GM12865 (cell line): ENCODE measurements at places on chromosomes 3 and 15.

DNA sequence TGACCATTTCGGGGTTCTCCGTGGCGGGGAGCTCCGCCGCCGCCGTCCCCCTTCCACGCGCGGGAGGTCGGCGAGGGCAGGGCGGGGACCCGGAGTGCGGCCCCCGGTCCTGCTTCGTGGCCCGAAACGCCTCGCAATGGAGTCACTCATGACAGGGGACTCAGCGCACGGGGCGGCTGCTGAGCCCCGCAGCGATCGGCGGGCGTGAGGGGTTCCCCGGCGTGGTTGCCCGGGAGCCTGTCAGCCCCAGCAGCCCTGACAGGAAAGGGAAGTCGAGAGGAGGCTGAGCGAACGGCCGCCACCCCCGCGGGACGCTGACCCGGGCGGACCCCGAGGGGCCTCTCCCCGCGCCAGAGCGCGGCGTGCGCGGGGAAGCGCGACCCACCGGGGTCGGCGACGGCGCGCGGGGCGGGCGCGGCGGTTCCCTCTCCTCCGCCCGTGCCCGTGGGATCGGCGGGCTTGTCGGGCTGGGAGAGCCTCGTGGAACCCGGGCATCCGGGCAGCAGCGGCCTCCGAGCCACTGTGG, 564 bp upstream of the PIGZ start:
- peak; percentile 79 for DNase-seq

GRCh38 chr15:55742927-55743728, at the start of gene PRTG:
TSS of gene PRTG (minus strand) at chr15:55743152. CDS start at chr15:55742931, 221 bp downstream.
- DNase-seq = peak; percentile 20

GRCh38 chr15:40901053-40901443, 6.8 kb downstream of the VPS18 start:
- DNase-seq = no peak

GRCh38 chr3:94716326-94717018, 653.6 kb downstream of the NSUN3 start:
- no peak for DNase-seq

DNA sequence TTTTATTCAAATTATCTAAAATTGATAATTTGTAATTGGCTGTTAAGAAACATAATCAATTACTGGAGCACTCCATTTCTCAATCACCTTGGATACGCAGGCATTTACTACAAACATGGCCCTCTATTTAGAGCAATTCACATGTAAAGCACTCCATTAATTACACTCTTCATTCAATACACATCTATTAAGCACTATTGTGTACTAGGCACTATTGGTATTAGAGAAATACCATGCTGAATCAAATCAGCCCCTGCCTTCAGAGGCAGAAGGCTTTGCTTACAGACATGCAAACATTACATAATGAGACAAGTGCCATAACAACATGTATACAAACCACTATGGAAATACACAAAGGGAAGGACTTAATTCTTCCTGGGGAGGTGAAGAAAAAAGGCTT, 69.1 kb downstream of the PEAK1 start:
- DNase-seq = no peak

- no peak for DNase-seq
Observed at GRCh38 chr3:123498761-123499160, 49.9 kb upstream of the ADCY5 start.

- peak; percentile 84 for DNase-seq
Observed at GRCh38 chr3:59381282-59381681, 331.5 kb upstream of the CFAP20DC start.

DNA sequence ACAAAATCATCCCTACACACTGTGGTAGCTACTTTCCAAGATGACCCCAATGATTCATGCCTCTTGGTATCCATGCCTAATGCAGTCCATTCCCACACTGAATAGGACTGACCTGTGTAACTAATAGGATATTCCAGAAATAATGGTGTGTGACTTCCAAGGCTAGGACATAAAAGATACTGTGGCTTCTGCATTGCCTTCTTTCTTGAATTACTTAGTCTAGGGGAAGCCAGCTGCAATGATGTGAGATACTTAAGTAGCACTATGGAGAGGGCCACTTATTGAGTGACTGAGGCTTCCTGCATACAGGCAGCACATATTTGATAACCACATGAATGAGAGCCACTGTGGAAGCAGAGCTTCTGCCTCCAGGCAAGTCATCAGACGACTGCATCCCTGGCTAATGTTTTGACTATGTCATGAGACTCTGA, 50.1 kb downstream of the NR1I2 start:
- no peak for DNase-seq

- no peak for DNase-seq
Observed at GRCh38 chr3:30646181-30646876, 39.9 kb downstream of the TGFBR2 start.

GRCh38 chr3:171311784-171312183, 148.4 kb downstream of the TNIK start:
- DNase-seq = no peak

DNA sequence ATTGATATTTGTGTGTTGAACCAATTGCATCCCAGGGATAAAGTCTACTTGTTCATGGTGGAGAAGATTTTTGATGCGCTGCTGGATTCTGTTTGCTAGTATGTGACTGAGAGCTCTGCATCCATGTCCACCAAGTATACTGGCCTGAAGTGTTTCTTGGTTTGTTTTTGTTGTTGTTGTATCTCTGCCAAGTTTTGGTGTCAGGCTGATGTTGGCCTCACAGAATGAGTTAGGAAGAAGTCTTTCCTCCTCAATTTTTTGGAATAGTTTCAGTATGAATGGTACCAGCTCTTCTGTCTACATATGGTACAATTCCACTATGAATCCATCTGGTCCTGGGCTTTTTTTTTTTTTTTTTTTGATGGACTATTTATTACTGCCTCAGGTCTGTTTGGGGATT, 50.9 kb upstream of the OSTN start:
- no peak for DNase-seq

GRCh38 chr15:67158367-67158766, 93.0 kb downstream of the SMAD3 start:
- no peak for DNase-seq

DNA sequence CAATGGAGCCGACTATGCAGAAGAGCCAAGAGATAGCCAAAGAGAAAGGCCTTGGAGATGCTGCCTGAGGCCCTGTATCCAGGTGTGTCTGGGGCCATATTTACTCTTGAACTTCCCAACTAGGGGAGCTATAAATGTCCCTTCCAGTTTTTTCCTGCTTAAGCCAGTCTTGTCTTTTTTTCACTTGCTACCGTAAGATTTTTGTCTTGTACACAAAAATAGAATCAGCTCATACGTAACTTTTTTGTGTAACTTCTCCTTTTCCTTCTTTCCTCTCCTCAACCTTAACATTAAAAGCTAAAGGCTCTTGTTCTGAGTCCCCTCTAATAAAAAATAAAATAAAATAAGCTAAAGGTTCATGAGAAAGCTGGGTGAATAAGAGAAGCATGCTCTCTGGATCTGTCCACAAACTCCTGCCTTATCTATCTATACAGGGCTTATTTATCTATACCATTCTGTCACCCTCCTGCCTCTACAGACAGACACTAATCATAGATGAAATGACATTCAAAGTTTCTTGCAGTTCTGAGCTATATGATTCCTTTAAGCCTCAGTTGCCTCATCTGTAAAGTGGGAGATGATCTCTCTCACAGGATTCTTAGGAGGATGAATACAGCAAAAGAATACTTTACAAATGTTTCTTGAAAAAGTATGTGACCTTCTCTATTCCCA, 4.6 kb downstream of the SUMF1 start:
- DNase-seq = no peak

- no peak for DNase-seq
Observed at GRCh38 chr3:9986230-9986725, 363 bp downstream of the EMC3 start.

- DNase-seq = no peak
Observed at GRCh38 chr3:161239700-161240099, 18.6 kb downstream of the NMD3 start.

DNA sequence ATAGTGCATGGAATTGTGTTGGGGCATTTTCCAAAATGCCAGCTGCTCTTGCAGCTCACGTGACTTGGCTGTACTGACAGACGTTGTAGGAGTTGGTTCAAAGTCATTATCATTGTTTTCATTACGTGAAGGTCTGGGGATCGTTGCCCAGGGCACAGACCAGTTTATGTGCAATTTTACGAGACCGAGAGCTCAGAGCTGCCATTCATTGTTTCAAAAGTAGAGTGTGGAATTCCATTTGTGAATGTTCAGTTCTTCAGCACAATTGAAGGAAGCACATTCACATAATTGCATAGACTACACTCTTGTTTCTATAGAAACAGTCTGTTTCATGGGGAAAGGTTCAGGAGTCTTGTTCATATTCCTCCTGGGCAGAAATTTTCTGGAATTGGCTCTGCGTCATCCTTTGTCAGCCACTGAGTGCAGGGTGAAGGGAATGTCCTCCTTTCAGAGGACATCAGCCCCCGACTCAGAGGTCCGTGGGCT, 54.5 kb downstream of the GABRG3 start:
- no peak for DNase-seq

- DNase-seq = peak; percentile 33
Observed at GRCh38 chr3:68893600-68894239, 38.6 kb downstream of the TAFA4 start.

GRCh38 chr3:107432646-107433045, 55.4 kb downstream of the CCDC54 start:
- no peak for DNase-seq

GRCh38 chr3:159881828-159882309, 106.8 kb upstream of the IL12A start:
- DNase-seq = no peak

DNA sequence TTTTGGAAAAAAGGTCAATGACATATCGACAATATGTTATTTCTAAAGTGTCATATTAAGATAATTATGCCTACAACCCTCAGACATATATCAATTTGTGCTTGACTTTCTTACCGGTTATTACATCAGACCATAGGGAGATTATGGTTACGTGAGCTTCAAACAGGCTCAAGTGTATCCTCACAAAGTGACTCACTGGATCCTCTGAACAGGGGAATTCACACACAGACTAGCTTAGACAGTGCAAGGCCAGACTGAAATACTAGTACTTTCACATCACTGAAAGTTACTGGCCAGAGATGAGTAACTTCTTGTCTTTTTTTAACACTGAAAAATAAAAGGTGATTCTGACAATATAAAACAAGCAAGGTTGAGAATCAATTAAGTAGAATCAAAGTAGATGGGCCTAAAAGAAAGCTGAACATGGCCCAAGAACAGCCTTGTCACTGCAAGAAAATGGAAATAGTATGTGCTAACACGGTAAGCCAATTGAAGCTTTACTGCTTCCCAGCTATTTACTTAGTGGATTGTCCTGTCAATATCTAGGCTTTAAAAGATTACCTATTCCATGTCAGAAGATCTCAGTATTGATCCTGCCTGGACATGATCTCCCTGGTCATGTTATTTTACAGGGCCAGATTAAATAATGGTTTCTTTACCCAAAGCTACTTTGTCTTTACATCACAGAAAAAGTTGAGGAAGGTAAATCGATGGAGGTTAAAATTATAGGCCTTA, 848.6 kb downstream of the ROBO1 start:
- peak; percentile 74 for DNase-seq

GRCh38 chr3:60707452-60708020, 543.7 kb downstream of the FHIT start:
- no peak for DNase-seq

DNA sequence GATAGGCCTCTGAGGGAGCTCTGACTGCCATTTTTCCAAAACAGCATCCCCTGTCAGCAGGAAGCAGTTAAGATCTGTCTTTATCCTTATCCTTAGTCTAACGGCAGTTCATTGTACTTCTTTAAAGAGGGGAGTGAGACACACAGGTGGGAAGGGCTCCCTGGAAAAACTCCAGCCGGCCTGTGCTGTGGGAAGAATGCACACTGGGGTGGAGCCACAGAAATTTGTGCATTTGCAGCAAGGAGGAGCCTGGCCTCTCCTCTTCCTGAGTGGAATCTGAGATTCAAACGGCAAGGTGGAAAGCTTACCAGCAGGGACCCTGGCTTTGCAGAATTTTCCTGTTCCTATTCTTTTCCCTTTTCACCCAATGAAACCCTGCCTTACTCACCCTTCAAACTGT, 1209.4 kb downstream of the ROBO2 start:
- no peak for DNase-seq

DNA sequence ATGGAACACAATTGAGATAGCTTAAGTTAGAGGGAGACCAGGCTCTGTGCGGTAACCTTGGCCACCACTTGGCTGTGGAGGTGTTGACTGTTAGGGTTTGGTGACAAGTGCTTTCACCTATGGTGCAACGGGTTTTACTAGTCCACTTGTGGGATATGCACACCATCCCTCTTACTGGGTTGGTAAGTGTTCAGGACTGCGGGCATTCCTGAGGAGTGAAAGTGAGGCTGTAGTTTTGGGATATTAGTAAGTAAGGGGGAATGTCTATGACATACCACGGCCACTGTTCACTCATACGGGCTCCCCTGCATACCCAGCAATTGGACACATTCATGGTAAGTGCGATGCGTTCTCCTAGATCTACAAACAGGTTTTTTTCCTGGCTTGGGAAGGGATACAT, 8.0 kb upstream of the RAD54L2 start:
- no peak for DNase-seq

GRCh38 chr3:35537265-35537664, 102.1 kb upstream of the ARPP21 start:
- no peak for DNase-seq

DNA sequence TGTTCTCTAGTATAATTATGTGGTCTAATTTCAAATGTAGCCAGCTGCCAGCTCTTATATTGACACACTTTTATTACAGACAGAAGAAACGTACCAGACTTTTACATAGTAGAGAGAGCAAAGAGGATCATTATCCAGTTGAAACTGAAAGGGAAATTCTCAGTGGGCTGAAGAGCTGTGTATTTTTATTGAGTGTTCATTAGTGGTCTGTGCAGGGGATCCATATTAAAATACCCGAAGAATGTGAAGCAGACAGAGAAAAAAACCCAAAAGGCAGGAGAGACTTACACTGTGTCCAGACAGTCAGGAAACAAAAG, 41.3 kb downstream of the MYRIP start:
- no peak for DNase-seq

DNA sequence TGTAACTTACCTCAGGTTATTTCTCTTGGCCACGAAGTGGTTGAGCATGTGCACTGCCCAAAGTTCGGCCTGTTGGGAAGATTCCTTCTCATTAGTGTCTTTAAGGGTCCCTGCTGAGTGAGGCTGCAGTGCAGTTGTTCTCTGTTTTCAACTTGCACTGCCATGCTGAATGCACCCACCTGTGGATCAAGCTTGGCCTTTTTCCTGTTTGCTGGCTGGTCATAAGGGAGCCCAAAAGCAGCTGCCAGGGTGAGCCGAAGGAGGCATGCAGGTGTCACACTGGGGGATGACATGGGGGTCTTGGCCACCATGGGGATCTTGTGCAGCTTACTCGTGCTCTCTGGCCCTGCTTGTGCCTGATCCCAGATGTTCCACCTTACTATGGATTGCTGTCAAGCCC, 46.1 kb upstream of the RAF1 start:
- DNase-seq = no peak

DNA sequence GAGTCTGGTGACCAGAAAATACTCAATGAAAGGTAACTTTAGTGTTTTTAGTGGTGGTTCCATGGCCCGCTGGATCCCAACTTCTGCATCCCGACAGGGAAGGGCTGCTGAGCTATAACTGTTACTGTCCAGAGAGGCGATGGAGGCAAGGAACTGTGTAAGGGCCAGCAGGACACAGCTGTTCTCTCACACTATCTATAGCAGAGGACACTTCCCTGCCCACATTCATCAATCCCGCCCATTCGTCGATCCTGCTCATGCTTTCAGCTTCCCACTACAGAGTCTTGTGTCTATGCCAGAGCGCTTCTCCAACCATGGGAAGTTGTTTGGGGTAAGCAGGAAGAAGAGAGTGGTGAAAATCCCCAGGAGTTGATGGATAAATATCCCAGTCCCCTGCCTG, 8.4 kb downstream of the COLQ start:
- no peak for DNase-seq
